Activated naive CD8-positive, alpha-beta T cell treated with anti-CD3 and anti-CD28 coated beads, Interleukin-2, amount 50 U/mL, for 16 hours (primary cell): ENCODE measurements at places on chromosomes 5 and 9.

GRCh38 chr5:167916706-167917105, 374.7 kb upstream of the WWC1 start:
- no peak for DNase-seq

DNA sequence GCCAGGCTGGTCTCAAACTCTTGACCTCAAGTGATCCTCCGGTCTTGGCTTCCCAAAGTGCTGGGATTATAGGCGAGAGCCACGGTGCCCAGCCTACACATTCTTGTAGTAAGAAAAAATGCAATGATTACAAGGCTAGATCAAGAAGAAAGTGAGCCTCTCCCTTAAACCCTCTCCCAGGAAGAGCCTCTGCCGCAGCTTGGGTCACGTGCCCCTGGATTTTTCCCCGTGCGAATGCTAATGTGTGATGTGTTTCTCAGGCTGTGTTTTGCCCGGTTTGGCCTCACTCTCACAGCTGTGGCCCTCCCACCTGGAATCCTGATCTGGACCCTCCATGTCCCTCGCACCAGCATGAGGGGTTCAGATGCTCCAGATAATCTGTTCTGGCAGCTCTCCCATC, 6.9 kb downstream of the PLPP7 start:
- no peak for DNase-seq

- DNase-seq = no peak
Measured at GRCh38 chr5:1105350-1106265, 6.3 kb downstream of the SLC12A7 start.

GRCh38 chr5:157172403-157172802, 6.3 kb upstream of the GARIN3 start:
- peak; percentile 76 for DNase-seq

GRCh38 chr9:7778851-7779600, 20.6 kb downstream of the DMAC1 start:
- no peak for DNase-seq

GRCh38 chr5:32589942-32590869, 4.8 kb downstream of the SUB1 start:
- peak; percentile 6 for DNase-seq

GRCh38 chr5:127320032-127320965, 29.7 kb downstream of the MEGF10 start:
- no peak for DNase-seq

DNA sequence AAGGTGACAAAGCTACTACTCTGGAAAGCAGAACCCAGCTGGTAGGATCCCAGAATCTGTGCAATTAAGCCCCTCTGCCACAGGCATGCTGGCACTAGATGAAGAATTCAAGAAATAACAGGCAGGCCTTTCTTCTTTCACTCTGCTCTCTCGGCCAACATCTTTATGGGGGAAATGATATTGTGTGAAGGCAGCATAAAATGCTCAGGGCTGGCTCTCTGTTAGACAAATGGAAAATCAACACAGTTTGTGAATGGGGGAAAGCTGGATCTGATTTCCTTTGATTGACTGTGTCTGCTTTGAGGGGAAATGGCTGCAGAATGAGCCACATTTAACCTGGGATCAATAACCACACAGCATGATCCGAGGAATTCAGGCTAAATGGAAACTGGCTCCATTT, 29.1 kb upstream of the AKNA start:
- DNase-seq = no peak

DNA sequence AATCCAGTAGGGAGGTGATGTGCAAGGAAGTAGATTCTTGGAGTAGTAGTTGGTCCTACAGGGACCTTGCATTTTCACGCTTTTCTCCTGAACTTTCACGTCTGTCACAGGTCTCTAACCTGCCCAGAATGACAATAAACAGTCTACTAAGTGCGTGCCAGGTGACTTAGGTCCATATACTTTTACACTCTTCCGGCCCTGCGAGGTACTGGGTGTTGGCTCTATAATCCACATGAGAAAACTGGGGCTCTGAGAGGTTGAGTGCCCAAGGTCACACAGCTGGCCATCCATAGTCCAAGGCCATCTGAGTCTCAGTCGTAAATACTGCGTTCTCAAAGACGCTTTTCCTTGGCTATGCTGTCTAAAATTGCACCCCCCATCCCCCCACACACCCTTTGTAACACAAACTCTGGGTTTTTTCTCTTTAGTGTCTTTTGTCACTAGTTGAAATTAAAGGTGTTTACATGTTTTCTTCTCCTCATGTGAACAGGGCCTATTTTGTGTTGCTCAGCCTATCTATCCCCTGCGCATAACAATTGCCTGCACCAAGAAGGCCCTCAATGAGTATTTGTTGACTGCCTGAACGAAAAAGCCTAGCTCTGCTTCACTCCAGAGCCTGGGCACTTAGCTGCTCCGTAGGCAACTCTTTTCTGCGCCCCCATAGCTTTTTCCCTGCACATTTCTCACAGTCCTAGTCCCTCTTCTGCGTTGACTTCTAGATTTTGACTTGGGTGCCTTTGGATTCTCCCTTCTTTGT, 943 bp downstream of the SFXN1 start:
- DNase-seq = no peak

- DNase-seq = no peak
Measured at GRCh38 chr9:35415402-35416097, 74.4 kb upstream of the RUSC2 start.

DNA sequence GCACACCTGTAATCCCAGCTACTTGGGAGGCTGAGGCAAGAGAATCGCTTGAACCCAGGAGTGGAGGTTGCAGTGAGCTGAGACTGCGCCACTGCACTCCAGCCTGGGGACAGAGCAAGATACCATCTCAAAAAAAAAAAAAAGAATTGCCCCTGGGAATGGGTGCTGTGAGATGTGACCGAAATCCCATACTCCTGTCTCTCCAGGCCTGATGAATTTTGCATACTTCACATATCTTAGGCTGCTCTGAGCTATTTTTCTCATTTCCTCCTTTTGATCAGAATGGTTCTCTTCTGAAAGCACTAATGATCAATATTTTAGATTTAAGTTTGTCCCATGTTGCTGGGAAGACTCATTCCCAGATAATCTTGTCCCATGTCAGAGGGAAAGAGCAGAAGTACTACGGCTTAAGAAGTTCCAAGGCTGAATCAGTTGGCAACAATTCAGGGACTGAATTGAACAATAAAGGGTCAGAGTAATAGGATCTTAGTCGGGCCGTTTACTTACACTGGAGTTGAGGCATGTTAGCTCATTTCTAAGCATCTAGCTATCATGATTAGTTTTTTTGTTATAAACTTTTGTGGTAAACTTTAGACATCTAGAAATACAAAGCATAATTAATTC, 44.2 kb upstream of the TENT2 start:
- DNase-seq = no peak

- DNase-seq = no peak
Measured at GRCh38 chr5:14700478-14701436, 36.2 kb downstream of the OTULIN start.

- DNase-seq = no peak
Measured at GRCh38 chr9:33137781-33138264, 29.3 kb downstream of the B4GALT1 start.

DNA sequence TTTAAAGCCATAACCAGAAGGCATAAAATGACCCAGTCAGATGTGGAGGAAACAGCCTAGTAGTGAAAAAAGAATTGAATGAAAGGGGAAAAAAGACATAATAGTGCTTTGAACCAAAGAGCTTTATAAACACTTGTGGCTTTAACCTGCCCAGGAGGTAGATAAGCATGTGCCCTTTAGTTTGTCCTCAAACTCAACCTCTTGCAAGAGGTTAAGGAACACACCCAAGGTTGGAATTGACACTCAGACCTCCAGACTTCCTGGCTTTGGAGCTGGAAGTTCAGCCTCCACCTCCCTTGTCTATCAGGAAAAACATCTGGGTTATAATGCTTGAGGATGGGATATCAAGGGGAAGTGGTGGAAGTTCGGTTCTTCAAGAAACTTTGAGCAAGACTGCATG, 16.3 kb downstream of the NDUFA8 start:
- no peak for DNase-seq

DNA sequence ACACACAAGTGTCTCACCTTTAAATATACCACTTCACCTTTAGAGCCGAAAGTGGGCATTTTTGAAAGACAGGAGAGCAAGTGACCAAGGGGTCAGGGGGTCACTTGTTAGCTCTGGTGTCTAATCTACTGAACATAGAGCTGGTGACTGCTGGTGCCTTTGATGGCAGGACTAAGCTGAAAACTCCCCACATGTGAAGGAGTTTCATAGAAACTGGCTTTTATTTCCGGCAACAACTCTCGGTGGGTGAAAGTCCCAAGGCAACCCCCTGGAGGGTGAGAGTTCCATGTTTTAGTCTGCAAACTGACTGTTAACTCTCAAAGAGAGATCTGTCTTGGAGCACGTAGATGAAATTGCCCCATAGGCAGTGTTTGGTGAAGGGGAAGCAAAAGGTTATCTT, 466.9 kb downstream of the DMRTA1 start:
- DNase-seq = no peak

DNA sequence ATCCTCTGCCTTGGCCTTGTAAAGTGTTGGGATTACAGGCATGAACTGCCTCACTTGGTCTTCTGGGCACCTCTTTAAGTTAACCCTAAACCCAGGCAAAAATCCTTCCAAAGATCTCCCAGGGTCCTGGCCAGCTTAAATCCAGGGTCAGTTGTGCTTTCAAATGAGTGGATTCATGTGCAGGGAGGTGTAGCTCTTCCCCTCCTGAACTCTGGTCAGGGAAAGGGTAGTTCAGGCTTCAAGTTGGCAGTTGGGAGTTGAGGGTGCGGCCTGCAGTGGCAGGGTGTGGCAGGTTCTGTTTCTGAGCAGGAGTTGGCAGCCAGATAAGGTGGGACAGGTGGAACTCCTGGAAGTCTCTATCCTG, 3.6 kb downstream of the HNRNPAB start:
- DNase-seq = no peak

GRCh38 chr5:128763321-128763720, 202.0 kb upstream of the SLC27A6 start:
- DNase-seq = no peak

DNA sequence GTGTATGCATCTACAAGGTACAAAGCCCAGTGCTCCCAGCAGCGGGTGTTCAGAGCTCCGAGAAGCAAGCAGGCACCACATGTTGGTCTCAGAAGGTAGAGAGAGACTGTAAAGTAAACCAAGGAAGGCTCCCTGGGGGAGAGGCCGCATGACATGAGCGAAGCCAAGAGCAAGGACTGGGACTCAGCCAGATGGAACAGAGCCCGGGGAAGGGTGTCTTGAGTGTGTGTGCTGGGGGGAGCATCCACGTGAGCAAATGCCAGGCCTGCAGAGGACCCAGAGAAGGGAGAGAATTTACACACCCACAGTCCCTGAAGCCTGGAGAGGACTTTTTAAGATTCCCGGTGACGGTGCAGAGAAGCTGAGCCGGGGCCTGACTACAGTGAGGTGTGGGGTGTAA, 15.2 kb upstream of the KCNIP1 start:
- DNase-seq = no peak

DNA sequence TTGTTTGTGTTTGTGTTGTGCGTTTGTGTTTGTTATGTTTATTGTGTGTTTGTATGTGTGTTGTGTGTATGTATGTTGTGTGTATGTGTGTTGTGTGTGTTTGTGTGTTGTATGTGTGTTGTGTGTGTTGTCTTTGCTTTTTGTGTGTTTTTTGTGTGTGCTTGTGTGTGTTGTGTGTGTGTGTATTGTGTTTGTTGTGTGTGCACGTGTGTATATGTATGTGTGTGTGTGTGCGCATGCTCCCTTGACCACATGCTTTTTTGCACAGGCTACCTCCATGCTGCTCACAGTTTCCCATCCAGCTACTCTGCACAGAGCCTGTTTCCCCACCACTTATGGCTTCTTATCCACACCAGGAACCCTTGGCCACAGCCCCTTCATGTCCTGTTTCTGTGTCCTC, 720.0 kb upstream of the ADAMTS16 start:
- DNase-seq = no peak
